ENCODE measurements at places on chromosomes 6 and 20.

DNA sequence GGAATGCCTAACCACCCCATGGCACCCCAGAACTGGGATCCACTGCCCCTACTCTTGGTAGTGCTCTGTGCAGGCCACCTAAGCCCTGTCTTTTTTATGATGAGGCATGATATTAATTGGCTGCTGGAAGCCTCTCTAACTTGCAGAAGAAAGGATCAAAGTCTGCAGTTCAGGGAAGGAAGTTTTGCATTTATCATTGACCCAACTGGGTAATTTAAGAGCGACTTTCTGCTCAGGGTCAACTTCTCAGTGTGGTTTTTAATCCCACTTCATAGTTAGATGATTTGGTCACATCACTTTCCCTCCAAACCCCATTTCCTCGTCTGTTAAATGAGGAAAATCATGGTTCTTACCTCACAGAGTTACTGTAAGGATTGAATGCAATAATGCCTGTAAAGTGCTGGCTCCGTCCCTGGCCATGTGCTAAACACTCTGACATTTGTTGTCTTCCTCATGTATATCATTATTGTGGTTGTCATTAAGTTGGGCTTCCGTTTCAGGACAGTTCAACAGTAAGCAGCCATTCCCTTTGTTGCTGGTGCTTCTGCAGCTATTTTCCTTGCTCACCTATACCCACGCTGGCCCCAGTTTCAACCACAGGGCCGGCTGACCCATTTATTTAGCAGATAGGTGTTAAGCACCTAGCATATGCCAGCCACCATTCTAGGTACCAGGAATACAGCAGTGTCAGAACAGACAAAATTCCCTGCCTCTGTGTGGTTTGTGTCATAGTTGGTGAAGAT, 14.2 kb downstream of the E2F3 start:
- DNase-seq: no peak

DNA sequence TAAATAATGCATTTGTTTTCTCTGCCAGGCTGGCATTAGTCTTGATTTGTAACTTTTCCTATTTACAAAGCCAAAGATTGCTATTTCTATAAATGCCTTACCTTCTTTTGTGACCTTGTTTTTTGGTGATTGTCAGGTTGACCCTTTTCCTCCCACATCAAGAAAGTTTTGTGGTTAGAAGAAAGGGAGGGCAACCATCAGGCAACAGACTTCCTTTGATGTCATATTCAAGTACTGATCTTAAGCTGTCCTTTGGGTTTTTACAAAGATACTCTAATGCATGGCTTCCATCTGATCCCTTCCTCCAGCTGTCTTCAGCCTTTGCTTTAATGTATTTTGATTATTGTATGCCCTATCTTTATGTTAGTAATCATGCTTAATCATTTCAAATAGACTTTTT, 23.9 kb downstream of the RNF217 start:
- no peak for DNase-seq

DNA sequence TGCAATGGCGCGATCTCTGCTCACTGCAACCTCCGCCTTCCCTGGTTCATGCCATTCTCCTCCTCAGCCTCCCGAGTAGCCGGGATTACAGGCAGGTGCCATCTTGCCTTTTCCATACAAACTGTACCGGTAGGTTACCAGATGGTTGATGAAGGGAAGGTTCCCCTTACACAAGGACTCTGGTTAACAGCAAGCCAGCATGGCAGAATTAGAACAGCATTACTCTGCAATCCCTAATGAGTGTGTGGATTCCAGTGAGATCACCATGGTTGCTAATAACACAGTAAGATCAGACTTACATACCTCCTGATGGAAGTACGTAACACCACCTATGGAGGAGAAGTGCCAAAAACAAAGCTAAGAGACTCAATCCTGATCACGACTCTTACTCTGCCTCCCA, 51.7 kb downstream of the TTI1 start:
- DNase-seq: no peak

GRCh38 chr6:1878330-1878729, 268.6 kb downstream of the FOXC1 start:
- DNase-seq: no peak

DNA sequence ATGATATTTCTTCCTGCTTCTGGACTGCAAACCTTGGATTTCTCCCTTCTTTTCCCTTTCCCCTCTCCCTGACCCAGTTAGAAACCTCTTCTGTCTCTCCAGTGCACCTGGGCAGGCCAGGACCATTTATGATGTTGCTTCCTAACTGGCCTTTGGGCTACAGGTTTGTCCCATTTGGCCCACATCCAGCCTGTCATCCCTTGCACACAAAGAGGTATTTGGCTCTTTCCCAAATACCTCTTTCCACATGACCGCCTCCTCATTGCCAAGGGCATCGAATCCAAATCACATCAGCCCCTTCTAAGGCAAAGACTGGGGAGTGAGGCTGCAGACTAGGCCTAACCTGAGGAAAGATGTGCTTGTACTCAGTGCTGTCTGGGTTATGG, 13.6 kb downstream of the FGD2 start:
- no peak for DNase-seq

- no peak for DNase-seq
Measured at GRCh38 chr20:11277858-11278257, 604.1 kb upstream of the JAG1 start.

- DNase-seq: no peak
Measured at GRCh38 chr20:58839474-58839874, 11.2 kb downstream of the GNAS-AS1 start.

- no peak for DNase-seq
Measured at GRCh38 chr6:167444602-167445346, 119.9 kb downstream of the TTLL2 start.

DNA sequence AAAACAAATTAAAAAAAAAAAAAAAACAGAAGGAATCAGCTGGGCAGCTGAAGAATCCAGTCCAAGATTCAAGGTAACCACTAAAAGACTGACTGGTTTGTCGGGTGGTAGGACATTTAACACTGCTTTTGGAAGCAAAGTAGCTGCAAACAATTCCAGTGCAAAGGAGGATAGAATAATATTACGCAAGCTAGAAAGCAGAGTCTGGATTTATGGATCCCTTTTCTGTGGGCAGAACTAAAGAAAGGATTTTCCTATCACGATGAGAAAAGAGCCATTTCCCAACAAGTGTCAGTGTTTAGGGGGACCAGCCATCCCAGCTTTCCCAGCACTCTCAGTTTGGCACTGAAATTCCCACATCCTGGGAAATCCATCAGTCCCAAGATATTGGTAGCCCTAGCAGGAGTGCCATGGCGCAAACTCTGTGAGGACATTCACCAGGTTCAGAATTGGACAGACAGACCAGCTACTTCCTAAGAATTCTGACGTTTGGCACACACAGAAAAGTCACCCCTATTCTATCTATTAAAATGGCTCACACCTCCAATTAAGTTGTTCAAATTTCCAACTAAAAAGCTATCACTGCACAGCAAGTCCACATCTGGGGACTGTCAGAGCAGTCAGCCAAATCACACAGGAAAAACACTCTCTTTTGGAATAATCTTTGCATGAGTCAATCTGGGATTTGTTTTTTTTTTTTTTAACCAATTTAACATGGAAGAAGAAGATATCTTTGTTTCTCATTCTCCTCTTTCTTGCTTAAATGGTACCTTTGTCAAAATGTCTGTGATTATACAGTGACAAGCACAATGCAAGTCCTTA, 356.8 kb upstream of the ARID1B start:
- DNase-seq: no peak

DNA sequence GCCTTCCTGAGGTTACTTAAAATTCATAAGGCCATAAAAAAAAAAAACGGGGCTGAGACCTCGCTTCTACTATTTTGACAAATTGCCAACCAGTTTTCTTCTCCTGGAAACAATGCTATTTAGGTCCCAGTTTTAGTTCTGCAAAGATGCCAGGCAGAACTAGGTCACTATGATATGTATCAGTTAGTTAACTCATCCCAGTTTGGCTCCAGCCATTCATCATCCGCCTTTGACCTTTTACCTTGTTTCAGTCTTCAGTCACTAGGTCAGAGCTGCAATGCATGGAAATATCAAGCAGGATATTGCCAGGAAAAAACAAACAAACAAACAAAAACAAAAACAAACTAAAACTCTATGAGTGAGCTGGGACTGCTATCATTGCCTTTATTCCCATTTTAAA, 29.8 kb upstream of the ENPP4 start:
- no peak for DNase-seq

GRCh38 chr6:117169781-117170281, 95.5 kb upstream of the VGLL2 start:
- DNase-seq: no peak

GRCh38 chr6:142871910-142872331, 73.1 kb downstream of the HIVEP2 start:
- no peak for DNase-seq

DNA sequence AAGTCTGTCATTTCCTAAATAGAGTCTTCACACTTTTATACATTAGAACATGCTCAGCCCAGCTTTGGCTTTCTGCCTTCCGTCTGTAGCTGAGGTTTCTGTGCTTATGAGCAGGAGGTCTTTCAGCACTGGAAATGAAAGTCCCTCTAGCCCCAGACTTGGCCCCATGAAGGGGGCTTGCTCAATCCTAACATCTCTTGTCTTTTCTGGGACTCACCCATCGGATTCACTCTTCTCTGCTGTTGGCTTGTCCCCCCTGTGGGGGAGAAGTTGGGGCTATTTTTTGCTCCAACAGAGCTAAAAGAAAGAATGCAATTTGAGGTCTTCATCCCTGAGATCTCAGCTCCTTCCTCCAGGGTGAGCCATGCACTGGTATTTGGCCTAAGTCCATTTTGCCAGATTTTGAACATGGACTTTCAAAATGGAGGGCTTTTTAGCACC, 177.7 kb downstream of the MRPL14 start:
- no peak for DNase-seq

DNA sequence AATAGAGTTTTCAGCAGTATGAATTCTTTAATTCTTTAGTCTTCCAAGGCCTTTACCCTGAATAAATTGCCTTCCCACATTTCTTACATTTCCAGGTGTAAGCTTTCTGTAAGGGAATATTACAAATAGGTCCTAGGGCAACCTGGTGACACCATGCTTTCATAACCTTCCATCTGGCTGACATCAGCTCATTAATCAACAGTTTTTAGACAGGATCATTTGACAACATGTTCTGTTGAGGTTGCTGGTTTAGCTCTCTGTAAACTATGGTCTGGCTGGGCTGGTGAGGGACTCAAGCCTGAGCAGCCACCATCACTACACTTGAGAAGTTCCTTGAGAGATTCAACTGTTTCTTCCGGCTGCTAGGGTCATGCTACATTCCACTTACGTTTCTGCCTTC, 19.2 kb downstream of the FAM229B start:
- DNase-seq: no peak

DNA sequence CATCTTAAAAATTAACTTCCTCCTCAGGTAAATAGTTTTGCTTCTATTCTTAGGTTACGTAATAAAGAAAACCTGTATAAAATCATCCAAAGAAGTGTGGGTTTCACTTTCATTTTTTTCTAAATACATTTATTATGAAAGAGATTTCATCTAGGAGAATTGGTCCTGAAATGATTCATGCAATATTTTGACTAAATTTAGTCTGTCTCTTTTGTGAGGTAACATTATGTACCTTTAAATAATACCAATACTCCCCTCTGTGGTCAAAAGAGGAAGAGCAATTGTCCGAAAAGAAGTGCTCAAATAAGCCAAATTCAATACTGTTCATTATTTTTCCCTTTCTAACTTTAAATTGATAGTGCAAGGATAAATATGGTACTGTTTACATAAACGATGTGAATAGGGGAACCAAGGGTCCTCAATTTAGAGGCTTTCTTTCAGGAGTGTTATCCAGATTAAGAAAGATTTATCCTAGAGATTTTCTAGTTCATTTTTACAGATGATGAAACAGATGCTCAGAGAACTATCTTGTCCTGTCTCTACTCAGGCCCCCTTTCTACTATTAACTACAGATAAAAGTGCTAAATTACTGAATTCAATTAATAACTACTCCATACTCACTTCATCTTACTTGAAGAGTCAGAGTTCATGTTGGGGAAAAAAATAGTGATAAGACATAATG, 26.2 kb downstream of the CYP39A1 start:
- peak; percentile 5 for DNase-seq

- DNase-seq: no peak
Measured at GRCh38 chr6:155224618-155225017, 39.2 kb upstream of the CLDN20 start.

DNA sequence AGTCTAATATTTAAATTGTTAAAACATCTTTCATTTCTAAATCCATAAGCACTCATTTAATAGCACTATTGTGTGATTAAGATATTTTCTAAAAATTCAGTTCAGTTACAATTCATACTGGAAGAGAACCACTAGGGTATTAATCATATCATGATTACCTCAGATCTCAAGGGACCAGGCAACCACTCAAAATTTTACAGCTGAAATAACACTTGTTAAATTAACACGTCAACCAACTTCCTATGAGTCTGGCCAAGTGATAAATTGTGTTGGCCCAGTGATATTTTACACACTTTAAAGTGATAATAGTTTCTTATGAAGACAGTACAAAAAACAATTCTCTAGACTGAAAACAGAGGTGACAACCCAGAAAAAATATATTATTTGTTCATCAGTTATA, 869.0 kb upstream of the ADGRB3 start:
- DNase-seq: no peak

GRCh38 chr20:60233018-60233630, 274.9 kb downstream of the CDH26 start:
- DNase-seq: no peak
